Lower lobe of right lung (tissue), 2 donors: ENCODE measurements at places on chromosomes 1 and 21.

DNA sequence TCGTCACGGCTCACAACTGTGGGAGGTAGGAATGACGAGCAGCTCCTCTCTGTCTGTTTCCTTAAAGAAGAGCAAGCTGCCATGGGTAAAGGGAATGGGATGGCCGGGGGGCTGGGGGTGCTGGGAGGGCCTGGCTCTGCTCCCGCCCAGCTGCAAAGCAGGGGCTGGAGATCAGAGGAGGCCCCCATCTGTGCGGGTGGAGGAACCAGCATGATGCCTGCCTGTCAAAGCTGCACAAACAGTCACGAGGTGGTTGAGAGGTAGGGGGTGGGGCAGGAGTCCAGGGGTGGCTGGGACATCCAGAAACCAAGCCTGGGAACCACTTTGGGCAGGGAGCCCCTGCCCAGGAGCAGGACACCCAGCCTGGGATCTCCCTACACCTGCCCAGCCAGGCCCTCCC lies 12.6 kb downstream of the SLC41A1 start:
- DNase-seq, result no peak

GRCh38 chr1:33819913-33820311 lies 44.0 kb upstream of the HMGB4 start:
- no peak for DNase-seq

- DNase-seq, result no peak
Observed at GRCh38 chr1:99650773-99651437, 5.0 kb downstream of the PALMD start.

GRCh38 chr1:25825605-25826004 lies 5.9 kb downstream of the MTFR1L start:
- DNase-seq, result no peak

DNA sequence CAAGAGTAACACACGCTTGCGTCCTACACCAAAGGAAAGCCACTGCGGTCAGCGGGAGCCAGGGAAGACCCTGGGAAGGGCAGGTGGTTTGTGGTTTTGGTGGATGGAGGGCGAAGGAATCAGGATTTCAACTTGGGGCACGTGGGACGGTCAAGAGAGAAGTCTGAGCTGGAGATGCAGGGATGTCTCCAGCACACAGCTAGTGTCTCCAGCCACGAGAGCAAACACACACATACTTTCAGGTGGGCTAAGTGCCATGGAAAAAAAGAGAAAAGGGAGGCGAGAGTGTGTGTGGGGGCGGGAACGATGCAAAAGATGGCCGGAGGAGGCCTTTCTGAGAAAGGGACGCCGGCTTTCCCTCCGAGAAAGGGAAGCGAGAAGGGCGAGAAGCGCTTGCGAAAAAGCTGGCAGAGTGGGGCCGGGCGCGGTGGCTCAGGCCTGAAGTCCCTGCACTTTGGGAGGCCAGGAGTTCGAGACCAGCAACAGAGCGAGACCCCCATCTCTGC lies 1.4 kb upstream of the SRRM1 start:
- peak; percentile 70 for DNase-seq

GRCh38 chr1:9482816-9483572 lies 56.3 kb upstream of the SLC25A33 start:
- no peak for DNase-seq

DNA sequence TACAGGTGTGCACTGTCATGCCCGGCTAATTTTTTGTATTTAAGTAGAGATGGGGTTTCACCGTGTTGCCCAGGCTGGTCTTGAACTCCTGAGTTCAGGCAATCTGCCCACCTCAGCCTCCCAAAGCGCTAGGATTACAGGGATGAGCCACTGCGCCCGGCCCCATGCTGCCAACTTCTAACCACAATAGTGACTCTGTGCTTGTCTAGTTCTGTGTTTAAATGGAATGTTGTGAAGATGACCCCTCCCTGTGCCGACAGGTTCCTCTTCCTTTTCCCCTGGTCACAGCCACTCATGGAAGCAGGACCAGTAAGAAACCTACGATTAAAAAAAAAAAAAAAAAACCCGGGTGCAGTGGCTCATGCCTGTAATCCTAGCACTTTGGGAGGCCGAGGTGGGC lies 4.7 kb downstream of the MAP1LC3C start:
- no peak for DNase-seq

- no peak for DNase-seq
Observed at GRCh38 chr1:12343823-12344487, 114.1 kb downstream of the VPS13D start.

DNA sequence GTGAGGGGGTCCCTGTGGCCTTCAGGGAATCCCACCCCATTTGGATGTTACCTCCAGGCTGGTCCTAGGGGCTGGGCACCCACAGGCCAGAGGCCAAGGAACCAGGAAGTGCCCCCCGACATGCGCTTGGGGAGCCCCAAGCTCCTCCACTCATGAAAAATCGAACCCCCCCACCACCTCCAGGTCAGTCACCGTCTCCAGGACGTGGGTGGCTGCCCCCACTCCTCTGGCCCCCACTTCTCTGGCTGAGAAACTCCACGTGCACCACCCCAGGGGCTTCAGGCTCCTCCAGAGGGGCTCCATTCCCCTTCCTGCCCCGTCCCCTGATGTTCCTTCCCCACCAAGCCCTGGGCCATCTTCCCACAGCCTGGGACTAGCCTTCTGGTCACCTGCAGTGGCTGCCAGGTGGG lies 30.5 kb upstream of the POFUT2 start:
- no peak for DNase-seq

DNA sequence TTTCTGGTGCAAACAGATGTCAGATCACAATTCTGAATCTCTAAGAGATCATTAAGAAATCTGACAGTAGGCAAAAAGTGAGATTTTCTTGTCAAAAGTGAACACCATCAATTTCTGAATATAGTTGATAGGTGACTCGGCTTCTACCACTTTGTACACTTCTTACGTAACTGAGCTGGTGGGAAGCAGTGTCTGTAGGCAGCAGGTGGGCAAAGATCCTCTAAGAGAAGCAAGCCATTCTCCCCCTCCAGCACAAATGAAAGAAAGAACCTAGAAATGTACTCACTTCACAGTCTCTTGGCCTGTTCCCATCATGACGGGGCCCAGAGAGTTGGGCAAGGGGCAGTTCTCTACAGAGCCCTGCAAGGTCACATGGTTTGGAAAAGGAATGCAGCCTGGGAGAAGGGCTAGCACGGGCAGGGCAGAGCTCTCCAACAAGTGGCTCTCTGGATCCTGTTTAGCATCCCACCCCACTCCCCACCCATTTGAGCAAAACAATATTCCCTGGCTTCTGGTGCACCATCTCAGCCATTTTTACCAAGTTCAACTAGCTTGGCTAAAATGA lies 412.6 kb downstream of the LTN1 start:
- DNase-seq, result no peak

DNA sequence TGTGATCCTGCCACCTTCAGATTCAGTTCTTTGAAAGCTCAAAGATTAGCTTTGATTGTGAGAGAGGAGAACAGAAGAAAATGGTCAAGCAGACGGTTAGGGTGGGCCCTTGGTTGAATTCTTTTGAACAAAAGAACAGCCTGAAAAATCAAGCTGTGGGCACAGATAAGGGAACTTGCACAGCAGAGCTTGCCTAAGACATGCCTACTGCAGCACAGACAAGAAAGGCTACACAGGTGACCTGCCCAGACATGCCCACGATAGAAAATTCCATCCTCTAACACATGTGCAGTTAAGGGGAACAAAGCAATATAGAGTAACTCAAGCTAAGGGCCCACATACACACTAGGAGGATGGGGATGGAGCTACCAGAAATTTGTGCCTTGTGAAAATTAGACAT lies 512.5 kb upstream of the LRRC7 start:
- DNase-seq, result no peak

GRCh38 chr21:18776936-18777335 lies 373.4 kb upstream of the TMPRSS15 start:
- no peak for DNase-seq

DNA sequence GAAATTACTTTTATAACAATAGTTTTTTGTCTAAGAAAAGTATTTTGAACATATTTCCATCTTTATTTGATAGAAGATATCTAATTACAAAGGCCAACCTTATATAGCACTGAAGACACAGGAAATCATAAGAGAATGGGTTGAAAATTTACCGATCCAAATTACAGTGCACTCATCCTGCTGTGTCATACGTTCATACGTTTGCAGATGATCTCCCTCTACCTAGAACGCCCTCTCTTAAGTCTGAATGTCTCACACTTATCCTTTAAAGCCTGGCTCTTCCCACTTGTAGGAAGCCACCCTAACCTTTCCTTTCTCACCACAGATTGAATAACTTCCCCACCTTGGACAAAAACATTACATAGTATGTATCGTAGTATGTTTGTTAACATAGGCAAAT lies 9.3 kb downstream of the ASH1L start:
- DNase-seq, result no peak

DNA sequence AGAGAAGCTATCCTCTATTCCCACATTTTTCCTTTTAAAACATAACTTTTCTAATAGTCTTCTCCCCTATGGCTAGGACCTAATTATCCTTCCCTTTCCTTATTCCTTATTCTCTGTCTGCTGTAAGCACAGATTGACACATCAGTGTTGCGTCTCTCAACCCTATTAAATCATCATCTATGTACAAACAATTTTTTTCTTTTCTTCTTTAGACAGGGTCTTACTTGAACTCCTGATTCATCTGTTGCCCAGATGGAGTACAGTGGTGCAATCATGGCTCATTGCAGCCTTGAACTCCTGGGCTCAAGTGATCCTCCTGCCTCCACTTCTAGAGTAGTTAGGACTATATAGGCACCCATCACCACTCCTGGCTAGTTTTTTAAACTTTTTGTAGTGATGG lies 8.3 kb downstream of the KLHDC9 start:
- DNase-seq, result no peak

DNA sequence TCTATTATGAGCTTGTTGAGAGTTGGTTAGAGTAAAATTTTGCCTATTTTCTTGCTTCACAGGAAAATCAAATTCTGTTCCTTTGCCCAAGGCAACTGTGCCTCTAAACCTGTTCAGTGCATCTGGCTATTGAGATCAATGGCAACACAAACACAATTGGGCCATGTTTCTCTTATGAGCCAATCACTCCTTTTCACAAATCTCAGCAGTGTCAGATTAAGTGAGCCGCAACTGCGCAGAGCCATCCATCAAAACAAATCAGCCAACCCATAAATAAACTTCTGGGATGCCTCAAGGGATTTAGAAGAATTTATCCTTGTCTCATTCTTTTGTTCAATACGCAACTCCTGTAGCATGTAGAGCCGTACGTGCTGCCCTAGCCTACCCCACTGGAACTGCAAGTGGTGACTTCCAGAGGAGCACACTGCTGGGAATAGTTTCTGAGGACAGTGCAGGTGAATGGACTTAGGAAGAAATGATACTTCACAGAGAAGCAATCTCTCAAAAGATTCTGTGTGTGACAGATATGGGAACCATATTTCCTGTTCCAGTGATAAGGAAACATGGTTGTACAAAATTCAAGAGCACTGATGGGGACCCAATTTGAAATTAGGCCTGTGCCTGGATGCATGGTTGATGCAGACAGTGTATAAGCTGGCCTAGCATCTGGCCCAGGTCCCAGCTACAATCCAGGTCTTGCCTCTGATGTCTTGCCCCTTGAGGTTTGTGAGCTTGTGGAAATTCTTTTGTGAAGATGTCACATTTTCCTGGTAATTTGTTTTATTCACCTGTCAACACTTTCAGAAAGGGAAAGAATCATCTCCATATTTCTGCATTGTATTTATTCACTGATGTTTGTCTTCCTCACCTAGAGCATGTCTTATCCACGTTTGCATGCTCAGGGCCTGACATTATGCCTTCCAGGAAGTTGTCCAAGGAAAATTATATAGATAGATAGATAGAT lies 166.2 kb downstream of the URB2 start:
- no peak for DNase-seq

DNA sequence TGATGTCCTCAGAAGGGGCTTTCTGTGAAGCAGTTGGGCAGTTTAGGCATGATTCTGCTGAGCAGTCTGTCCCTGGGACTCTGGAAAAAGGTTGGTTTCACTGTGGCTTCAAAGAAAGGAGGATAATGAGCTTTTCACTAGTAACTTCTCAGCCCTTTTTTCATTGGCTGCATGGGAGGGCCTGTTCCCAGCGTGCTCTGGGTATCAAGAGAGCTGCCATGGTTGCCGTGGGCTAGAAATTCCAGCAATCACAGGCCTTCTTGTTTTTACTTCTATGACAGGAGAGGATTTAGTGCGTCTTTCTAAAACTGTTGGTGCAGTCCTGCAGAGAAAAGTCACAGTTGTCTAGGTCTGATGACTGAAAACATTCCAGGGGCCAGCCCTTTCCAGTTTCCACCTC lies 7.2 kb downstream of the SZRD1 start:
- DNase-seq, result no peak

- no peak for DNase-seq
Observed at GRCh38 chr1:177311111-177311510, 140.4 kb downstream of the BRINP2 start.

- DNase-seq, result no peak
Observed at GRCh38 chr1:92957030-92957734, 4.1 kb downstream of the DIPK1A start.

- no peak for DNase-seq
Observed at GRCh38 chr1:112244131-112244530, 151.9 kb upstream of the CTTNBP2NL start.

GRCh38 chr1:111776391-111776790 lies 20.7 kb downstream of the DDX20 start:
- DNase-seq, result no peak

DNA sequence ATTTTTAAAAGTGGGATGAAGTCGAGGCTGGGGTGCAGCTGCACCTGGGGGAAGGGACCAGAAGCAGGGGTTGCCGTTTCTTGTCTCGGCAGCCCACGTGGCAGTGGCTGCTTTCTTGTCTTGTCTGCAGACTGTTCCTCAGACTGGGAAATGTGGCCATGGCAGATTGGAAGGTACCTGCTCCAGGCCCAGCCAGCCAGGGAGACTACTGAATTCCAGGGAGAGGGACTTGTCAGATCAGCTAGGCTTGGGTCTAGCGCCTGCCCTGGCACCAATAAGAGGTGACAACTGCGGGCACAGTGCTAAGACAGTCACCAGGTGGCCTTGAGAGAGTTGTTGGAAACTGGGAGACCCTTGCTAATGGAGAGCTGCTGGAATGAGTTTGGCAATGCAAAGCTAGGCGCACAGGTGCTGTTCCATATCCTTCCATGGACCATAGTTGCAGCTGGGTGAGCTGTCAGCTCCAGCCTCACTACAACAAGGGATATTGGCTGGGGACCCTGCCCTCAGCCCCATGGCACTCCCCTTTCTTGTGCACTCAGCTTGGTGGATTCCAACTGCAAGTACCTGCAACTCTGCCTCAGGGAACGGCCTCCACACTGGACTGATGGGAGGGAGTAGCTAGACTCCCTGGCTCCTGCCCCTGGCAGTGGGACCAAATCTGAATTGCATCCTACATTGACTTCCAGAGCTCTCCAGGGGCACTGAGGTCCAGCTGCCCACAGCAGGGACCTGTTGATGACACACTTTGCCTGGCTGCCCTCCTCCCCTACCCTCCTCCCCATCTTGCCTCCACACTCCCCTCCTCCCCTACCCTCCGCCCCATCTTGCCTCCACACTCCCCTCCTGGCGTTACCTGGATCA lies 9.9 kb upstream of the IL22RA1 start:
- no peak for DNase-seq

GRCh38 chr1:54825696-54826095 lies 24.6 kb upstream of the TTC22 start:
- DNase-seq, result no peak

- no peak for DNase-seq
Observed at GRCh38 chr1:231241750-231242149, 738 bp downstream of the GNPAT start.
